ENCODE measurements at places on chromosomes 7 and 10. TPM values are rescaled to one million over a fixed set of nuclear protein-coding genes. Genes with fewer than 3 reads are reported as not detected.

HDAC9 gene
- 9.6 TPM for polyA plus RNA-seq

DNA sequence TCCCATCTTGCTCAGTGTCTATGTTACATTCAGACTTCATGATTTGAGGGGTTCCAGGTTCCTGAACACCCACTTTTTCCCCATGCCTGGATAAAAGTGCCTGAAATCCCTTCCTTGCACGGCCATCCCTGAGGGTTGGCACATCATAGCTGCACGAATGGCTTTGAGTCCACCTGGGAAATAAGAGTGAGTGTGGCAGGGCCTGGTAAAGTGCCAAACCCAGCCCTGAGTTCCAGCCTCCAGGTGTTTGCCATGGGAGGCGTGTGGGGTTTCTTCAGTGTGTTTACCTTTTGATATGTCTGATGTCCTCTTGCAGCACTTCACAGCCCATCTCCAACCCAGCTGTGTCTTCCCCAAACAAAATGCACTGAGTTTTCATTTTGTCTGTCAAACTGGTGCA, 145.7 kb downstream of the PAXIP1 start:
- DNase-seq = no peak

- DNase-seq = no peak
These were observed 50.2 kb downstream of the MTURN start for GRCh38 chr7:30184791-30185487.

CFAP69 gene
- 25.3 TPM for polyA plus RNA-seq

- DNase-seq = no peak
These were observed 1.4 kb downstream of the MTURN start for GRCh38 chr7:30136117-30136731.

DNA sequence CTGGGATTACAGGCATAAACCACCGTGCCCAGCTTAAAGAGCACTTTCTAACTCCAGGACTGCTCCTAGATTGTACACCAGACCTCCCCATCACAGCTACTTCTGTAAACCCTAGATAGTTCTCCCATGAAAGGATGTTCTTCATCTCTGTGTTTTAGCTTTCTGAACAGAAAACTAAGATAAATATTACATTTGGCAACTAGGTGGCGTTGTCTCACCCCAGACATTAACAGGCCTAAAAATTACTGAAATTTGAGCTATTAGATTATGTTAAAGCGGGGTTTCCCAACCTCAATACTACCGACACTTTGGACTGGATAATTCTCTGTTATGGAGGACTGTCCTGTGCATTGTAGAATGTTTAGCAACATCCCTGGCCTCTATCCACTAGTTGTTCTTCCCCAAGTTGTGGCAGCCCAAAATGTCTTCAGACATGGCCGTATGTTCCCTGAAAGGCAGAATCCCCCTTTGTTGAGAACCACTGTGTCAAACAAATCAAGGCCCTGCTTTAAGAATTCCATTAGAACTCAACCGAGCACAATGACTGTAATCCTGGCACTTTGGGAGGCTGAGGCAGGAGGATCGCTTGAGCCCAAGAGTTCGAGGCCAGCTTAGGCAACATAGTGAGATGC, 19.1 kb downstream of the ATOH7 start:
- DNase-seq = no peak

DNA sequence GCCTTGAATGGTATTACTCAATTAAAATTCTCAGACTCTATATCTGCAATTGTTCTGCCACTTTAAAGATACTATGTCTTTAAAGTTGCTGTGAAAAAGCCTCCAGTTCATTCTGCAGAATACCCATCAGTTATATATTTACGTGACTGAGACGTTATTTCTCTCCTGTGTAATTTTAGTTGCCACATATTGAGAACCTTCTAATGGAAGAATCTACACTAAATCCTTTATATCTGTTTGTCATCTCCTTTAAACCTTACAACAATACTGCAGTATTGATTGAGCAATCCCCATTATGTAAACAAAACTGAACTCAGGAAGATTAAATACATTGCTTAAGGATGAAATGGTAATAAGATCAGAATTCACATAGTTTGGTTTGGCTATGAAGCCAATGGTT, 30.0 kb downstream of the GPR141 start:
- DNase-seq = no peak

FAM171A1 gene
- polyA plus RNA-seq = 83.2 TPM

DNA sequence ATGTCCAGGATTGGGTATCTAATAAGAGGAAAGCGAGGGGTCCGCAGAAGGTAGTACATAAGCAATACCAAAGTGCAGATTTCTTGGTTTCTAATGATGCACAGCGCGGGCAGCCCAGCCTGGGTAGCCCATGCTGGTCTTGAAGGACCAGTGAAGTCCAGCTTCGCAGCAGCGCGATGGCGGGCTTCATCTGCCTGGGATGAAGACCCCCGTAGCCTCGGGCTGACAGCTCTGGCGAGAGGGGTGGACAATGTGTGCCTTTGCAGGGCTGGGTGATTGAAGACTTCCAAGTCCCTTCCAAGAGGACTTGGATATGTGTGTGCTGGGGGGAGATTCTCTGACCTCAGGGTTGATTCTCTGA, 2.2 kb downstream of the SORCS3 start:
- no peak for DNase-seq

- no peak for DNase-seq
These were observed 2.9 kb upstream of the ZNF467 start for GRCh38 chr7:149776289-149776688.

CLIP2 gene
- polyA plus RNA-seq = 32.6 TPM

DNA sequence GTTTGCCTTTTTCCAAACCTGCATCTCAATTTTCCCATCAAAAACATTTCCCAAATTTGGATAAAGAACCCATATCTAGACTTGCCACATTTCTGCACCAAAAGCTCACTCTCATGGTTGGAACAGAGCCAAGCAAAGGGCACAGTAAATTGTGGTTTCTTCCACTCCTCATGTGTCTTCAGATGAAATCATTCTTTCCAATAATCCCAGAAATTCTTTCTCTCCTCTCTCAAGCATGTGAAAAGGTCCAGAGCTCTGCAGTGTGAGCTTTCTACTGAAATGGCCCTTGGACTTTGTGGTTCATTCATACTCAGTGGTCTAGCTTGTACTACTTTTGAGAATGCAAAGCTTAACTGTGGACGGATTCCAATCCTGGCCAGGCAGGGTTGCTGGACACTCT, 19.8 kb downstream of the PRSS2 start:
- DNase-seq = no peak

BAMBI gene
- 42.2 TPM for polyA plus RNA-seq

- DNase-seq = no peak
These were observed 228.0 kb downstream of the EXOC4 start for GRCh38 chr7:133480868-133481267.

DNA sequence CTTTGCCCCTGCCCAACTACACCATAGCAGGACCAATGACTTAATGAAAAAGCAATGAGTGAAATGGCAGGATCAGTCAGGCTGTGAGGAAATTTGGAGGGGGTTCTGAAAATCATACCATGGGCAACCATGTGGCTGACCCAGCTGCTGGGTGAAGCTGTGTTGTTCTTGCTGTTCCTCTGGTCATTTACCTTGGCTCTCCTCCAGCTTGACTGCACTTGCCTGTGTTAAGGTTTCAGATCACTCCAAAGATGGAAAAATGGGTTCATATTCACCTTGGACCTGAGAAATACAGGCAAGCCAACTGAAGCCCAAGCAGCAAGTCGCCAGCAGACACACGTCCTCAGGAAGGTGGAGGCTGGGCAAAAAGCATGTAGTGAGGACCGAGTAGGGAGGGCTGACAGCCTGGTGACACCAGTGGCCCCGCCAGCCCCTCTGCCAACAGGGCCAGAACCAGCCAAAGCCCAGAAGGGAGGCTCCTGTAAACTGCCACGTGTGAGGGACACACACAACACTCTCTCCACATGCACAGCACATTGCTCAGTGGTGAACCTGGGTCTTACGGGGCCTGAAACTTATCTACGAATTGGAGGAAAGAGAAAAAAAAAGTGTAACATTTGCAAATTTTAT, 40.1 kb downstream of the PARP12 start:
- no peak for DNase-seq

PROSER2 gene
- polyA plus RNA-seq = 3.8 TPM

RSPH10B gene
- 0.79 TPM for polyA plus RNA-seq

DNA sequence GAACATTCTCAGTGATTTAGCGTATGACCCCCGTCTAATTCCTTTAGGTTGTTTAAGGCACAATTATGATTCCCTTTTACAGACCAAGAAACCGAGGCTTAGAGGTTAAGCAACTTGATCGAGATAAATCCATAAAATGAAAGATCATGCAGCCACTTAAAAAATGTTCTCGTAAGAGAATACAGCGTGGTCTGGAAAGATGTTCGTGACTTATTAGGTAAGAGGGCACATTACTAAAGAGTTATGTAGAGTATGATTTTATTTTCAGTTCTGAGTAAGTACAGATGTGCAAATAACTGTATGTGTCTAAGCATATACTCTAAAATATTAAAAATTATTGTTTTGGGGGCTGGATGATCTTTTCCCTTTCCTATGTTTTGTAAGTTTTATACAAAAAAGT, 575.1 kb downstream of the PARD3 start:
- no peak for DNase-seq

DNA sequence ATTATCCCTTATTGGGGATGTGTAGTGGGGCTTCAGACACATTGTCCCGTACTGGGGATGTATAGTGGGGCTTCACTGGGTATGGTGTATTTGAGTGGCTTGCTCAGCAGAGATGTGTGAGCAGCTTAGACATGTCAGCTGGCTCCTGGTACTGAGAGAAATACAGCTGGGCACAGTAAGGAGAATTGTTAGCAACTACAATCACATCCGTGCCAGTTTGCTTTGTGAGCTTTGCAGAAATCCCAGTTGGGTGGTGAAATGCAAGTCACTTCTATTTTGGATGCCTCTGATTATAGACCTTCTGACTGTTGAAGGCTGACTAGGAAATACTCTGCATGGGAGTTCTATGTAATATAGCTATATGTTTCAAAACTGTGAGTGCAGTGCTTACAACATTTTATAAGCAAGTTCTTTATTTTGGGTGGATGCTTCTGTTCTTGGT, 10.8 kb downstream of the CCNY start:
- DNase-seq = no peak

DNA sequence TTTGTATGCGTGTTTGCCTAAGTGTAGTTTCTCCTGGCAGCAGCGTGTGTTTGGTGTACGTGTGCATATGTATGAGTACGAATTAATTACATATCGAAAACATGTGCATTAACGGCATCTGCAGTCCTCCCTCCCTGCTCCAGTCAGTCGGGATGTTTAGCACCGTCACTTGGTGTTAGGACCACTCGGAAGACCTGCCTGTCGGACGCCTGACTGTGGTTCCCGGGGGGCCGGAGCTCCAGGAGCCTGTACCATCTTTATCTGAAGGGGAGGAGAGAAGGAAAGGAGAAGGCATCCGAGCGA, 1.1 kb upstream of the CNTNAP2 start:
- DNase-seq = no peak

UBTD1 gene
- 9.8 TPM for polyA plus RNA-seq

ANKRD61 gene
- polyA plus RNA-seq = 1.0 TPM

AOC1 gene
- polyA plus RNA-seq = 44.4 TPM

DNA sequence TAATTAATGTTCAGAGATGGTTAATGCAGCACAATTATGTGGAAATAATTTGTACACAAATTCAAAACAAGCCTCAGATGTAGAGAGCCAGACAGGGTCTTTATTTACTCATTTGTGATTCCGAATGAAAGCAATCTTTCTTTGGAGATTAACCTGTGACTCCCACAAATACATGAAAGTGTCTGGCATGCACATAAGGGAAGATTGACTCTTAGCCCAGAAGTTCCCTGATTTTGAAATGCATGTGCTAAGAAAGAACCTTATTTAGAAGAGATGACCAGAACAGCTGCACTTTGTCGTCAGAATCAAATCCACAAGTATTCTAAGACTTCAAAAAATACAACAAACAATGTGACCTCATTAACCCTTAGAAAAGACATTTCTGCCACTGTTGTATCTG, 45.1 kb downstream of the RNLS start:
- no peak for DNase-seq

CAMK2B gene
- polyA plus RNA-seq = 1.7 TPM

PNLIPRP1 gene
- polyA plus RNA-seq = 0.23 TPM
